ENCODE measurements at places on chromosomes 2 and 18. TPM values are rescaled to one million over a fixed set of nuclear protein-coding genes. Genes with fewer than 3 reads are reported as not detected.

- peak; percentile 23 for DNase-seq
Observed at GRCh38 chr2:237765875-237766274, 32.7 kb upstream of the RBM44 start.

- DNase-seq = no peak
Observed at GRCh38 chr2:197130318-197130717, 180.3 kb downstream of the ANKRD44 start.

GRCh38 chr18:48050176-48050575 lies 119.7 kb upstream of the SMAD2 start:
- no peak for DNase-seq

DNA sequence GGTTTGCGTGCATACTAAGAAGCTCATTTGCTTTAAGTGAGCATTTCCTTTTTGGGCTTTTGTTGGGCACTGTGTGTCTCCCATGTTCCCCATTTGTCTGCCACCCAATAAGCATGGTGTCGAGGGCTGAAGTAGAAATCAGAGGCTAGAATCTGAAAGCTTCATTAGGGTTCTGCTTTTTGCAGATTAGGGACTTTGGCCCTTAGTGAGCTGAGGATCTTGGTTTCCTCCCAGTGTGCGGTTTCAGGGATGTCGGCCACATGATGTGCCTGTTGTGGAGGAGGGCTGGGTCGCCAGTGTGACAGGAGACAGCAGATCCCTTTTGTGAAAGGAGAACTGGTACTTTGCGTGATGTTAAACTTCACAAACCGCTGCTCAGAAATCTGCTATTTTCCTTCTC lies 41.1 kb downstream of the PLEKHB2 start:
- DNase-seq = no peak

Gene ADCYAP1
- total RNA-seq = not detected

Gene EMX1
- total RNA-seq = not detected

Gene CHST10
- 7.4 TPM for total RNA-seq

Gene NLRC4
- total RNA-seq = not detected

Gene UNC80
- total RNA-seq = under 0.01 TPM

Gene SLC38A11
- total RNA-seq = 0.50 TPM

Gene TSN
- 42.9 TPM for total RNA-seq

Data from fibroblast of lung (primary cell).